Esophagus muscularis mucosa (tissue), 4 donors: ENCODE measurements at places on chromosomes 16 and 17. TPM values are rescaled to one million over a fixed set of nuclear protein-coding genes. Genes with fewer than 3 reads are reported as not detected.

DNA sequence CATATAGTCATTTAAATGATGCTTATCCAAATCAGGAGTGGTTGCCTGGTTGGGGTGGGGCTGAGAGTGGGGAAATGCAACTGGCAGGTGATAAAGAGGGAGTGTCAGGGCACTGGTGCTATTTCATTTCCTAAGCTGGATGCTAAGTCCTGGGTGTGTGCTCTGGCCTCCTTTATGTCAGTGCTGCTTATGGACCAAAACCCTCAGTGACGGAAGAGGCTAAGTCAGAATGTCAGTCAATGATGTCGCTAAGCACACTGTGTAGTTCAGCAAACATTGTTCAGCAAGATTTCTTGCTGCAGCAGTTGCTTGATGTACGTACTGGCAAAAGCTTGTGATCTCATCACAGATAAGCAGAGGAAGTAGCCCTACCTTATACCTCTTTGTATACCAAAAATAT is 16.4 kb upstream of the FLCN start:
- DNase-seq, result no peak

- no peak for DNase-seq
Measured at GRCh38 chr16:7449808-7450207, 117.2 kb downstream of the RBFOX1 start.

Gene PHOSPHO1
- total RNA-seq, result 1.5 TPM

Gene CHP2
- total RNA-seq, result not detected

DNA sequence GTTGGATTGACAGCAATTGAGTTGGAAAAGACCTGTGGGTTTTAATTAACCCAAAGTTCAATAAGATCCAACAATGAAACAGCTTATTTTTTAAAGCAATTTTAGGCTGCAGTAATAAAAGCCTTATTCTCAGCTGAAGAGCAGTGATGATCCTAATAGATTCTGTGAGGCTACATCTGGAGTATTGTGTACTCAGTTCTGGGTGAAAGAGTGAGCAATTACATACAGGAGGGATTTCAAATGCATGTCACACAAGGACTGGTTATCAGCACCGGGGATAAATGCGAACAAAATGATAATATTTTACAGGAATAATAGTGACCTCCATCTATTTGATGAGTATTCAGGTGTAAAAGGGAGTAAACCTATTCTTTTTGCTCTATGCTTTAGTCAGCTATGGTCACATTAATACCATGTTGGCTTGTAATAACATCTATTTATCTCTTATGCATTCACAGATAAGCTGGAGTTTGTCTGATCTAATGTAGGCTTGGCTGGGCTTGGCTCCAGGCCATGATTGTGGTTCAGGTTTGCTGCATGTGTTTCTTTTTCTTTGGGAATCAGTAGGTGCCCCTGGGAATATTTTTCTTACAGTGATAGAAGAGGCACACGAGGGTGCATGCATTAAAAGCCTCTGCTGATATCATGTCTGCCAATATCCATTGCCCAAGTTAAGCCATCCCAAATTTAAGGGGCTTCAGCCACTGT is 22.2 kb upstream of the TOX3 start:
- no peak for DNase-seq

Gene IGFALS
- 0.75 TPM for total RNA-seq

- no peak for DNase-seq
Measured at GRCh38 chr16:53449816-53450517, 15.7 kb downstream of the RBL2 start.

Gene KIF22
- total RNA-seq, result 11.6 TPM

Gene HSD17B1
- total RNA-seq, result 0.13 TPM

- DNase-seq, result no peak
Measured at GRCh38 chr17:60401819-60402218, 9.9 kb upstream of the USP32 start.
